CD4-positive, alpha-beta T cell (primary cell): ENCODE measurements at places on chromosomes 12 and 14. TPM values are rescaled to one million over a fixed set of nuclear protein-coding genes. Genes with fewer than 3 reads are reported as not detected.

The GNG2 gene
- total RNA-seq, result 139 TPM

DNA sequence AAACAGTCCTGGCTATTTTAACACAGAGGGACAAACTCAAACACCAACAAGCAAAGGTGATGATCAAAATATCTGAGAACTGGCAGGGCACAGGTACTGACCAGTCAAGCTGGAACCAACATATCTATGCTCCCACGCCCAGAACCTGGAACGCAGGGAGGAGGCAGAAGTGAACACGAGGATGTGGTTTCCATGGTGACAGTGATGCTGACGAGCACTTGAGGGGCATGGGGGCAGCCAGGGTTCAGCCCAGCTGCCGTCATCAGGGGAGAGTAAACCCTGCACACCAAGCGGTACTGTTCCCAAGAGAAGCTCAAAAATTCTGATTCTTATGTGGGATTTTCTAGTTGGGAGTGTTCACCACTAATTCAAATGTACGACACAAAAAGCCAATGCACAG is 113.6 kb upstream of the SFSWAP start:
- H3K4me3 ChIP-seq, result no peak overlapping the region
- DNase-seq, result no peak
- H3K36me3 ChIP-seq, result no peaks in the 10 kb centered on the region

The BRF1 gene
- total RNA-seq, result 77.7 TPM

GRCh38 chr12:65795453-65795852 is 28.8 kb upstream of the HMGA2 start:
- H3K4me3 ChIP-seq, result no peak overlapping the region
- DNase-seq, result no peak
- H3K36me3 ChIP-seq, result no peaks in the 10 kb centered on the region
- H3K27ac ChIP-seq, result no peak overlapping the region
- H3K27me3 ChIP-seq, result no peaks in the 10 kb centered on the region

The ARHGAP9 gene
- 354 TPM for total RNA-seq

The ZNF384 gene
- total RNA-seq, result 67.6 TPM

The AGAP2 gene
- 21.2 TPM for total RNA-seq

GRCh38 chr12:92140156-92140555 is 5.5 kb downstream of the BTG1 start:
- peak overlapping the region; percentile 94 for H3K4me3 ChIP-seq
- H3K27me3 ChIP-seq, result no peaks in the 10 kb centered on the region

DNA sequence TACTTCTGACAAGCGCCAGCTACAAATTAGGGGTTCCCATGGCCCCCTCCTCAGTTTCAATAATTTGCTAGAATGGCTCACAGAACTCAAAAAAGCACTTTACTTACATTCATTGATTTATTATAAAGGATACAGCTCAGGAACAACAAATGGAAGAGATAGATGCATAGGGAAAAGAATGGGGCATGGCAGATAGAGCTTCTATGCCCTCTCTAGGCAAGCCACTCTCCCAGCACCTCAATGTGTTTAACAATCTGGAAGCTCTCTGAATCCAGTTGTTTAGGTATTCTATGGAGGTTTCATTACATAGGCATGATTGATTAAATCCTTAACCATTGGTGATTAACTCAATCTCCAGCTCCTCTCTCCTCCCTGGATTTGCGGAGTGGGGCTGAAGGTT is 184.5 kb upstream of the DAAM1 start:
- no peaks in the 10 kb centered on the region for H3K4me1 ChIP-seq
- H3K36me3 ChIP-seq, result no peaks in the 10 kb centered on the region
- H3K27me3 ChIP-seq, result no peaks in the 10 kb centered on the region
- DNase-seq, result no peak
- no peak overlapping the region for H3K27ac ChIP-seq

GRCh38 chr12:59005193-59005955 is 85.1 kb upstream of the LRIG3 start:
- no peaks in the 10 kb centered on the region for H3K36me3 ChIP-seq
- no peak for DNase-seq

The TC2N gene
- 129 TPM for total RNA-seq

DNA sequence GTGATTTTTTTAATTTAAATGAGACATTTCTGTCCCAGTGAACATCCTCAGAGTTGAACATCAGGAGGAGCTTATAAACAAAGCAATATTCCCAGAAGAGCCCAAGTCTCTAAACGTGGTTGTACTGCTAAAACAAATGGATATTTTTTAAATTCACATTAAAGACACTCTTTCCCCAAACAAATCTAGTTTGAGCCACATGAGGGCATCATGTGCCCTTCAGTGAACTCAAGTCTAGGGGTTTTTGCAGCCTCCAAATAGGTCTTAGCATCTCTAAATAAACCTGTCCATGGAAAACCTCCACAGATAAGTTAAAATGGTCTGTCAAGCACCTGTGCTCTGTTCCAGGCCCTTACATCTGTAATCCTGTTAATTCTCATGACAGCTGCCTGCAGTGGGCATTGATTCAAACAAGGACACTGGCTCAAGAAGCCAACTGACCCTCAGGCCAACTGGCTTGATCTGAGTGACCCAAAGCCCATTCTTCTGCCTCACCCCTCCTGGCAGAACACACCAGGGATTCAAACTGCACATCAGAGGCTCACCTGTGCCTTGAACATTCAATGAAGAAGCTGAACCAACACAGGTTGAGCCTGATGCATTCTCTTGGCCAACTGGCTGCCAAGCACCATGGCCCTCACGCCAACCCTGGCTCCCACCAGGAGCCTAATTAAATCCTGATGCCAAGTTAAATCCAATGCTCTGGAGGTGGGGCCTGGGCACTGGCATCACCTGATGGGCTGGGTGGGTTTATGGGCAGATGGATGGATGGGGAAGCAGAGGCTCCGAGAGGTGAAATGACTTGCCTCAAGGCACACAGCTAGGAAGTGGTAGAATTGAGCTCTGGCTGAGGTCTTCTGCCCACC is 8.6 kb downstream of the ISCU start:
- no peak overlapping the region for H3K4me3 ChIP-seq
- H3K4me1 ChIP-seq, result peaks cover 59% of the 10 kb centered on the region
- H3K27me3 ChIP-seq, result no peaks in the 10 kb centered on the region
- no peak for DNase-seq
- H3K36me3 ChIP-seq, result peaks cover 32% of the 10 kb centered on the region
- peak overlapping the region; percentile 33 for H3K27ac ChIP-seq

- no peak for DNase-seq
- H3K27me3 ChIP-seq, result no peaks in the 10 kb centered on the region
- H3K27ac ChIP-seq, result no peak overlapping the region
Observed at GRCh38 chr12:58346032-58346632, 404.8 kb downstream of the ATP23 start.

The AQP2 gene
- not detected for total RNA-seq
